ENCODE measurements at places on chromosomes 3 and 15.

DNA sequence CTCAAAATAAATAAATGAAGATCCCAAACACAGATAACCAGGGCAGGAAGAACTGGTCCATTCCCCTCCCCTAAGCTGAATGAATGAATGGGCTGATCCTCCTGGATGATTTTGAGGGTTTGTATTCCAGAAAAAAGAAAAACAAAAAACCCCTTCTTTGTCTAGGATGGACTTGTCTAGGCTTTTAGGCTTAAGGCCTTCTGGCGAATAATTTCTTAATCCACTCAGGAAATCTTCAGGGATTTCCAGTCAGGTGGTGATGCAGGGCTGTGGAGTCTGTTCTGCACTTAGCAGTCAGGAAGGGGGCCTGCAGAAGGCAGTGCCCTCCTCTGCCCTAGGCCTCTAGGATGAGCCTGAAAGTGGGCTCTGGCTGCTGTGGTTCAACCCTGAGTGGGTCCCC, 52.1 kb downstream of the BDH1 start:
- DNase-seq, result peak; percentile 51

- no peak for DNase-seq
Measured at GRCh38 chr15:62348623-62349022, 183.5 kb upstream of the C2CD4B start.

DNA sequence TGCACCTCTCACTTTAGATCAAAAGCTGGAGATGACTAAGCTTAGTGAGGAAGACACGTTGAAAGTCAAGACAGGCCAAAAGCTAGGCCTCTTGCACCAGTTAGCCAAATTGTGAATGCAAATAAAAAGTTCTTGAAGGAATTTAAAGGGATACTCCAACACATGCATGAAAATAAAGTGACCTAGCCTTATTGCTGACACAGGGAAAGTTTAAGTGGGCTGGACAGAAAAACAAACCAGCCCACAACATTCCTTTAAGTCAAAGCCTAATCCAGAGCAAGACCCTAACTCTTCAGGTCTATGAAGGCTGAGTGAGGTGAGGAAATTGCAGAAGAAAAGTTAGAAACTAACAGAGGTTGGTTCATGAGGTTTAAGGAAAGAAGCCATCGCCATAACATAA, 100.6 kb upstream of the PSMD6 start:
- no peak for DNase-seq

- peak; percentile 74 for DNase-seq
Measured at GRCh38 chr3:168847291-168847883, 751.7 kb upstream of the GOLIM4 start.

GRCh38 chr3:193313061-193313958, 65.2 kb downstream of the ATP13A5 start:
- DNase-seq, result no peak

All from tongue (tissue), 3 donors.